ENCODE measurements at places on chromosomes 7 and 10.

DNA sequence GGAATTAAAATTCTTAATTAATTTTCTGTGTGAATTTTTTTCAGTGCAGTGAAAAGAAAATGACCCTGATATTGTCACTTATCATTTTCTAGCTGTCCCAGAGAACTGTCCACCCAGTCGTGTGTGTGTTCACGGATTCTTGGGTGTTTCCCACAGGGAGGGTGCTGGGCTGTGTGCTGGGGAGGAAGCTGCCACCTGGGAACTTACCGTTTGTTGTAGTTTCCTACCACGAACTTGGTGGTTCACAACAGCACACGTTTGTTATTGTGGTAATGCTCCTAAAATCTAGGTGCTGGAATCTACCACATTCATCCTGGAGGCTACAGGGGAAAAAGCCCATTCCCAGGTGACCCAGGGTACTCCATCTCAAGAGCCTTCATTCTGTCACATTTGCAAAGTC, 276.1 kb downstream of the GLRX3 start:
- DNase-seq = no peak

- no peak for DNase-seq
Observed at GRCh38 chr10:21675157-21675796, 141.2 kb downstream of the MLLT10 start.

- peak; percentile 66 for DNase-seq
Observed at GRCh38 chr10:133379152-133379800, at the start of gene PAOX. Gene PAOX (plus strand): TSS chr10:133379262. CDS start chr10:133379317, 55 bp downstream.

GRCh38 chr7:27189997-27190748, 5.1 kb upstream of the HOXA11 start:
- no peak for DNase-seq

- no peak for DNase-seq
Observed at GRCh38 chr10:13690281-13690825, 103.6 kb downstream of the PRPF18 start.

DNA sequence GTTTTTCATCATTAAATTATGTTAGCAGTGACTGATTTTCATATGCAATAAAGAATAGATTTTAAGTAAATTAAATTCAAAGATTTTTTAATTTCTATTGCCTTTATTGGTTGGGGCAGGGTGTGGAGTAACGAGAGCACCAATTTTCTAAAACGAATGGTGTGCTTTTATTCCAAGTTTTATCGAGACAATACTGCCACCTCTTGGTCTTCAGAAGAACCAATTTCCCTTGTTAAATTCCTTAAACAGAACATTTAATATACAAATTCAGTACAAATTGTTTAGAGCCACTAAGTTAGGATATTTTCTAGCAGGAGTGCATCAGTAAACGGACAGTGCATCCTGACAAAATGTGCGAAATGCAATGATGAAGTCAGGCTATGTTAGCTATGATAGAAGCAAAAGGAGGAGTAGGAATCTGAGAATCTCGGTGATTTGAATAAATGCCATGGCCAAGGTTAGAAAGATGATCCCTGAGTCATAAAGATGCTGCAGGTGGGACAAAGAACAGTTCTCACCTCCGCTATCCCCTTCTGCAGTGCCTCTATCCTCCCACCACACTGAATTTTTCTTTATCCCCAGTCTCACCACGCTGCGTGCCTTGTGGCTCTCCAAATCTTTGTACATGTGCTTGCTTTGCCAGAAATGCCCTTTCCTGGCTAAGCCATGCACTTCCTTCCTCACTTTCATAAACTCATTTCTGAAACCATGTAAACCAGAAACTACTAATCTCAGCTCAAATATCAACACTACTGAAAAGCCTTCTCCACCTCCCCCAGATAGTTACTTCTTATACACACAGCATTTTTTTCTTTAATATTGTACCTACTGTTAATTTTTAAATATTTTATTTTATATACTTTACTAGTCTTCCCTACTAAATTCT, 31.9 kb upstream of the AGBL3 start:
- DNase-seq = no peak
